DMS79 (cell line): ENCODE measurements at places on chromosomes 12 and 14.
A peak's percentile ranks its signal among the peaks of the same experiment; 100 is the strongest.

- no peak for DNase-seq
Measured at GRCh38 chr14:95508377-95508776, 8.1 kb downstream of the SYNE3 start.

- DNase-seq = no peak
Measured at GRCh38 chr14:74596741-74597450, 15.1 kb downstream of the LTBP2 start.

DNA sequence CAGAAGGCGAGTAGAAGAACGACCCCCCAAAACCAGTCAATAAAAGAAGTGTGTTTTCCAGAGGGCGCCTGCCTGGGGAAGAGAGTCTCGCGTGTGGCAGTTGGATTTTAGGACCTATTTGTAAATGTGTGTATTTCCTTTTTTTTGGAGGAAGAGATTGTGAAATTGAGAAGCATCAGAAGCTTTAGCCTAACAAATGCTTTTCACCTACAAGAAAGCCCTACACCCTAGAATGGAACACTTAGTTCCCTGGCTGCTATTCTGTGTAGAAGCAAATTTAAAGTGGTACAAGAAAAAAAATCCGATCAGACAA is 1.3 kb downstream of the RCOR1 start:
- no peak for DNase-seq

- no peak for DNase-seq
Measured at GRCh38 chr12:56633468-56634241, 3.5 kb upstream of the BAZ2A start.

- no peak for DNase-seq
Measured at GRCh38 chr14:99764222-99764706, 28.9 kb upstream of the EML1 start.

- no peak for DNase-seq
Measured at GRCh38 chr12:93167841-93168492, 209.8 kb upstream of the NUDT4 start.

GRCh38 chr12:107362960-107363359 is 269.6 kb upstream of the CRY1 start:
- peak; percentile 73 for DNase-seq

DNA sequence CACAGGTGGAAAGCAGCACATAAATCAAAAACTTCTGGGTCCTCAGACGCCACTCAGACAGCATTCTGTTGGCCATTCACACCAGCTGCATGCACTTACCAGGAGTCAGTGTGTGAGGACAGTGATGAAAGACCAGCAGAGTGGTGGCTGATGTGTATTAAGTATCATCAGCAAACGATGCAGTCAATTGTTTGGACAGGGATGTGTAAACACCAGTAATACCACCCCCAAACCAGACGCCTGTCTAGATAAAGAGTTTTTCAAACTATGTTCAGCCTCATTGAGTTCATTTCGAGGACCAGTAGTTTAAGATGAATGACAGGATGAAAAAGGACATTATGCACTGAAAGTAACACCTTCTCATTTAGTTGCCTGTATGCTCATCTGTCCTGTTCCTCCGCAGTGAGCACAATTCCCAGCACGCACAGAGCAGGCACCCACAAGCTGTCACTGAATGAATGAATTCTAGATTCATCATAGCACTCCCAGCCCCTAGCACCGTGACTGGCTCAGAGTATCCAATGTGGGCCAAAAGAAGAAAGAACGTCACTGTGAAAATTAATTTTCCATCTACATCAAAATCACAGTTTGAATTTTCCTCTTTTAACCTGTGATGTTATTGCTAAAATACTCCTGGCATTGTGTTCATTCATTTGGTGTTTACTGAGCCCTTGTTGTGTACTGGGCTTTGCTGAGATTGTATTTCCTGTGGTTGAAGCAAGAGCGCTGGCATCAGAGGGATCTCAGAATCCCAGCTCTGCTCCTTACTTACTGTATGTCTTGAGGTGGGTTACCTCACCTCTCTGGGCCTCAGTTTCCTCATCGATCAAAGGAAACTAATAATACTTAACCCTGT is 124.8 kb upstream of the NOS1 start:
- peak; percentile 75 for DNase-seq

DNA sequence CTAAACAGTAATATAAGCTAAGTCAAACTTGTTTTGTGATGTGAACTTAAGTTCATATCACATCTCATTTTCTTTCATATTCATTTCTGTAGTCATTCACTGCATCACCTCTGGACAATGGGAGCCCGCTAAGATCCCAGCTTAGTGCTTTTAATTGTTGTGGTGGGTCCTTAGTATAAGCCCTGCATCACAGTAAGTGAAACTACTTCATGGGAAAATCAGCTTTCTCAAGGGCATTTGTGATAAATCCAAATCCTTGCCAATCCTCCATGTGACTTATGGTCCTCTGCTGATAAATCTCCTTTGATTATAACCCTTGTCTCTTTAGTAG is 98.3 kb downstream of the PLEKHA5 start:
- DNase-seq = no peak

- no peak for DNase-seq
Measured at GRCh38 chr12:112130441-112130998, 5.2 kb downstream of the TRAFD1 start.

- DNase-seq = peak; percentile 24
Measured at GRCh38 chr12:111451649-111452129, 46.0 kb downstream of the SH2B3 start.

DNA sequence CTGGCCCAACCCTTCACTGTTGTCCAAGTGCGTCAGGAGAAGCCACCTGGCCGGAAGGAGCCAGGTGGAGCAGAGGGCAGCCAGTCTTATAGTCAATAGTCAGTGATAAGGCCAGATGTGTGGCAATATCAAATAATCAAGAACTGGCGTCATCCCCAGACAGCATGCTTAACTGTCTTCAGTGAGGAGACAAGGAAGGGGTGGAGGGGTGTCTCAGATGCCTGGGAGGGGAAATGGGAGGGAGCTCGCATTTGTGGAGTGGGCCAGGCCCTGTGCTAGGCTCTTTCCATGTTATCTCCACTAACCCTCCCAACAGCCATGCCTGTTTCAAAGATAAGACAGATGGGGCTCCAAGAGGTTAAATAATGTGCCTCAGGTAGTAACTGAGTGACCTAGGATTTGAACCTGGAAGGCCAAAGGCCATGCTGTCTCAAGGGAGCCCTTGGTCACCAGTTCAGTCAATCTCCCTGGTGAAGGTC is 48.9 kb upstream of the FOS start:
- DNase-seq = no peak

- DNase-seq = no peak
Measured at GRCh38 chr12:44510510-44510909, 365.6 kb downstream of the NELL2 start.

- no peak for DNase-seq
Measured at GRCh38 chr14:54686219-54686870, 119.4 kb downstream of the SAMD4A start.

DNA sequence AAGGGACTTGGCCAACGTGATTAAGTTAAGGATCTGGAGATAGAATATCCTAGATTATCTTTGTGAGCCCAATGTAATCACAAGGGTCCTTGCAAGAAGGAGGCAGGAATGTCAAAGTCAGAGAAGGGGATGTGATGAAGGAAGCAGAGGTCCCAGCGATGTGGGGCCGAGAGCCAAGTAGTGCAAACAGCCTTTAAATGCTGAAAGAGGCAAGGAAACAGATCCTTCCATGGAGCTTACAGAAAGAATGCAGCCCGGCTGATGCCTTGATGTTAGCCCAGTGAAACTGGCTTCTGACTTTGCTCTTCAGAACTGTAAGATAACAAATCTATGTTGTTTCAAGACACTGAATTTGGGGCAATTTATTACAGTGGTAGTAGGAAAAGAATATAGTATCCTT is 74.9 kb downstream of the NEDD1 start:
- DNase-seq = no peak

- no peak for DNase-seq
Measured at GRCh38 chr14:104431351-104431928, 148.1 kb upstream of the C14orf180 start.

DNA sequence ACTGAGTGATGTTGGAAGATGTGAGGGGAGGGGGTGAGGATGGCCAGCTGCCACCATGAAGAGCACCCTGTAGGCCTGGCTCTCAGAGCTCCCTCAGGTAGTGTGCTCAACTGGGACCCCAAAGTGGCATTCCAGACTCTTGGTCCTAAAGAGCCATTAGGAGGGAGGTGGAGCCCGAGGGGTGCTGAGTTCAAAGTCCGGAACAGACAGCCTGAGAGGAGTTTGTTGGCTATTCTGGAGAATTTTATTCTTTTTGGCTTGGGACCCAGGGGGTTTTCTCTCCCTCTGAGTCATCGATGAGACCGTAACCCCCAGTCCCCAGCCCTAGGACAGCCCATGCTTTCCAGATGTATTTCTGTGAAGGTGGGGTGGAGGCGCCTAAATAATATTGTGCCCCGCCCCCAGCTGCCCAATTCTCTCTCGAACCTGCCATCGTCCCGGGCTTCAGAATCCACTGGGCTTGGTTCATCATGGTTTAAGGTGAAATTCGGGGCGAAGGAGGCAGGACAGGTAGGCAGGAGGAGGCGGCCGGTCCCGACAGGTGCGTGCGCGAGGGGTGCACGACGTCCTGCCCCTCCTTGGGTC is 690 bp upstream of the RBP5 start:
- no peak for DNase-seq

DNA sequence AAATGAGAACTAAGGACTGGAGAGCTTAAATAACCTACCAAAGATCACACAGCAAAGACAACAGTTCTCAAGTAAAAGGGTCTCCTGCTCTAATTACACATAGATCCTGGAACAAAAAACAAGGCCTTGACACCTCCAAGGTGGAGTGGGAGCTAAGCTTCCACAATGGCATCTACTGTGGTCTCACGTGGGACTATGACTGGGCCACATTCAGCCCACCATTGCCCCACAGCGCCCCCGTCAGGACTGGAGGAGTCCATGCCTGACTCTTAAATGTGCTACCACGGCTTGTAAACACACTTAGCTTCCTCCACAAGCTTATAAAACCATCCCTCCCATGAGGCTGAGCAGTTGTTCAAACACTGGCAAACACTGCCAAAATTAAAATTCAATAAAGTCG is 88.5 kb downstream of the GCH1 start:
- no peak for DNase-seq

- no peak for DNase-seq
Measured at GRCh38 chr12:125491553-125491952, 426.3 kb downstream of the AACS start.

- DNase-seq = no peak
Measured at GRCh38 chr12:54502485-54502884, 4.9 kb downstream of the NCKAP1L start.

- DNase-seq = no peak
Measured at GRCh38 chr12:49296034-49296835, 1.3 kb downstream of the PRPH start.

GRCh38 chr14:79356040-79356439 is 855.3 kb downstream of the DIO2 start:
- DNase-seq = no peak

- peak; percentile 51 for DNase-seq
Measured at GRCh38 chr12:93741659-93742109, 64.5 kb downstream of the CRADD start.

DNA sequence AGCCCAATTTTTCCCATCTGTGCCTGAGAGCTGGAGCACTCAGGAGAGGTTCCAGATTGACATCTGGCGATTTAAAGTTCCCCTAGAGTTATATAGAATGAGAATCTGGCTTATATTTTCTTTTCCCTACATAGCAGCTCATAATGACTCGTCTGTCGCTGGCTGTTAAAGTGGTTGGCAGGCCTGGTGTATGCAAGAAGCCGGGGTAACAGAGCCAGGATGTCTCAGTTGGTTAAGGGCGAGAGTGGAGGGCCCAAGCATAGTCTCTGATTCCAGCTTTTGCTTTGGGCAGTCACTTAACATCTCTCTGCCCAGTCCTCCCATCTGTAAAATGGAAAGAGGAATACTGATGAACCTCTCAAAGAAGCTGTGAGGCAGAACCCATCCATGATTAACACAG is 751.6 kb downstream of the NOVA1 start:
- DNase-seq = no peak

DNA sequence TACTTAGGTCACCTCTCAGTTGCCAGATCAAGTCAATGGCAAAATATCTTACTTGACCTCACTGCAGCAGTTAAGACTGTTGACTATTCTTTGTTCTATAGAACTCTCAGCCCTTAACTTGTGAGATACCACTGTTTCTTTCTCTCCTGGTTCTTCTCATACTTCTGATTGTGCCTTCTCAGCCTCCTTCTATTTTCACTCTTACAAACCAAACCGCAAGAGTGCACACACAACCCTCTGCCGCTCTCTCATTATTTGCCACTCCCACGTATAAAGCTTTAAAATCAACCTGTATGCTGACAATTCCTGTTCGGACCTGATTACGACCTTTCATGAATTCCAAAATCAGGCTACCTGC is 4.5 kb downstream of the E2F7 start:
- no peak for DNase-seq

DNA sequence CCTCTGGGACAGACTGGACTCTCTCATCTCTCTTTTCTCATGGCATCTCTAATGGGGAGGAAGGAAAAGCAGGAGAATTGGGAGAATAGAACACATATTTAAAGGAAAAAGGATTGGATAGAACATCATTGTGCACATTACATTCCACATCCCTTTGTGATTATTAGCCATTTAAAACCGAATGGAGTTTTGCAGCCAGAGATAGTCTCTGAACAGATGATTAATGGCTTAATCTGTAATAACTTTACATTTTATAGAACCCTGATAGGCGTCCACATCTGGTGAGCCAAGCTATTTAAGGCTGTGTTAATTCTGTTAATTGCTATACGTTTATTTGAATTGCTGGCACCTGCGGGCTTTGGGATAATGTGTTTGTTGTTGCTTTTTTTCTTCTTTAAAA is 487.3 kb downstream of the NRXN3 start:
- DNase-seq = no peak

DNA sequence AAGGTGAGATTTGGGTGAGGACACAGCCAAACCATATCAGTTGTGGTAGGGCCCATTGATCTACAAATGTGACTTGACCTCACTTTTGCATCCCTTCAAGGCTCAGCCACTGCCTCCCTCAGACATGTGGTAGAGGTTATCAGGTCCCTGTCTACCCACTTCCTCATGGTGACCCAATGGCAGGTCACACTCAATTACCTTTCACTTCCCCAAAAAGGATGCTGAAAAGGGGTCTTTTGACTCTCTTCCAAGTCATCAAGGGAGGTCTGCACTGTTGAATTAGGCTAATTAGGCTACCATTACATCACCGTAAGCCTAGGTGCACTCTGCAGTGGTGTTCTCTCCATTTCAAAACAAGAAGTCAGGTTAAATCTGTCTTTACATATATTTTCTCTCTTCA is 22.6 kb upstream of the DRAM1 start:
- DNase-seq = no peak

GRCh38 chr12:132827763-132828703 is 636 bp downstream of the GOLGA3 start:
- peak; percentile 44 for DNase-seq

- DNase-seq = no peak
Measured at GRCh38 chr12:93273834-93274564, 103.7 kb upstream of the NUDT4 start.
